ENCODE measurements at places on chromosomes 2 and 18.
A peak's percentile ranks its signal among the peaks of the same experiment; 100 is the strongest.

GRCh38 chr18:32770666-32771168 is 2.1 kb downstream of the KLHL14 start:
- no peak for DNase-seq

DNA sequence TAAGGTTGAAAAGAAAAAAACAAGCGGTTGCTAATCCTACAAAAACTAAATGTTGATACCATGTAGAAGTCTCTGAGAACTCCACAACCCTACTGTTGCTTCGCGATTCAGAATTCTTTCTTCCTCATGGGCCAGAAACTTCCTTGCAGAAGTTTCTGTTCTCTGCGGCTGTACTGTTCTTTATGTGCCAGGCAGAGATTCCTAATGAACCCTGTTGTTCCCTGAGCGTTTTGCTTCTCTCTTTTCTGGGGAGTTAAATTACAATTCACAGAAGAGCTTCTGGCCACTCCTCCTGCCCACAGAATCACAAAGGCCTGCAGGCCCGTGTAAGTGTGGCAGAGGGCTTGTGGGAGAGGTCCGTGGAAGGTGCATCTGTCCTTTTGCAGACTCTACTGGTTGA is 1.8 kb upstream of the THNSL2 start:
- DNase-seq, result no peak

DNA sequence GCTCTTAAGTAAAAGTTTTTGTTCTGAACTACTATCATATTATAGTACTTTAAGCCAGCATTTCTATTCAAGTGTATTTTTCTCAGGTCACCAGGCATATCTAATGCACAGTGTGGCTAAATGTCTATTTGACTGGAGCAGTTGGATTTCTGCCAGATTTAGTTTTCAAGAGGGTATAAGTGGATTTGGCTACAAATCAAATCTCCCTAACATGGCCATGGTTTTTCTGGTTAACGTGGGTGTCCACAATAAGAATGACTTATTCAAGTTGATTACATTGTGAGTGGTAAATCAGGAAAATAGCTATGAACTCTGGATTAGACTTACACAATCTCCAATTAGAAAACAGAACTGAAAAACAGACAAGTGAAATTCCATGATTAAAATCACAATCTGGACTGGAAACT is 5.7 kb upstream of the CHN1 start:
- no peak for DNase-seq

DNA sequence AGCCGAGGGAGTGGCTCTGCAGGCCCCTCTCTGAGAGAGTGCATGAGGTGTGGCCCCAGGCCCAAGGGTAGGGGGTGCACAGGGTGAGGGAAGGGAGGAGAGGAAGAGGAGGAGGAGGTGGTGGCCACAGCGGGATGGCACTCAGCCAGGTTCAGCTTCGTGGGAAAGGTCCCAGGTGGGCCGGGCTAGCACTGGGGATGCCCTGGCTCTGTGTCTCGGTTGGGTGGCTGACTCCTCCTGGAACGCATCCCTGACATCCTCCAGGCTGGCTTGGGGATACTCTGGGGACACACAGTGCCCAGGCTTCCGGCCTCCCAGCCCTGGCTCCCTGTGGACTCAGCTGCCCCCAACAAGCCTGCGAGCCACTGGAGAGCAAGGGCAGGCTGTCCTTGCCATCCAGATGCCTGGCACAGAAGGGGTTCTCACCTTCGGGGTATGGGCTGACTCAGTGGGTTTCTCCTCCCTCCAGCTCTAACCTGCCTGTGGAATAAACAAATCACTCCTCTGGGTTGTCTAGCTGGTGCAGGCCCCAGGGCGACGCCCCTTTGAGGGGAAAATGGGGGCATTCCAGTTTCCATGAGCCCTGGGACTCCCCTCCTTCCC is 582 bp upstream of the ZAP70 start:
- DNase-seq, result no peak

DNA sequence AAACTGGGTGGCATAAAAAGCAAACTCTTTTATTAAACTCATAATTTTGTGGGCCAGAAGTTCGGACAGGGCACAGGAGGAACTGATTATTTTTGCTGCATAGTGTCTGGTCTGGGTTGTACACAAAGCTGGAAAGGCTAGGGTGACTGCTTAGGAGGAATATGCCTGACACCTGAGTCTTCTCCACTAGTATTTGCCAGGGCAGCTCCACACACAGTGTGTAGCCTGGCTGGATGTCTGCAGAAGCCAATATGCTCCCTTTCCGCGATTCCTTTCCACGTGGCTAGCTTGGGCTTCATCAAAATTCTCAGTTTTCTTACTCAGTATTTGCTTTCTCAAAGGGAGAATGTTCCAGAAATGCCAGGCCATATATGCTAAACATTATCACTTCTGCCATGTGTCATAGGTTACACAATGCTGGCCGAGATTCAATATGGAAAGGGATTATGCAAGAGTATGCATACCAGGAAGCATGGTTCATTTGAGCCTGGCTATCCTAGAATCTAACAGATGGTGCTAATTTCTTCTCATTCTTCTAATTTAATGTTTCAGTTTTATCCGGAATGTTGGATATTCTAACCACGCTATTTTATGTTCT is 142.7 kb upstream of the DOK6 start:
- no peak for DNase-seq

DNA sequence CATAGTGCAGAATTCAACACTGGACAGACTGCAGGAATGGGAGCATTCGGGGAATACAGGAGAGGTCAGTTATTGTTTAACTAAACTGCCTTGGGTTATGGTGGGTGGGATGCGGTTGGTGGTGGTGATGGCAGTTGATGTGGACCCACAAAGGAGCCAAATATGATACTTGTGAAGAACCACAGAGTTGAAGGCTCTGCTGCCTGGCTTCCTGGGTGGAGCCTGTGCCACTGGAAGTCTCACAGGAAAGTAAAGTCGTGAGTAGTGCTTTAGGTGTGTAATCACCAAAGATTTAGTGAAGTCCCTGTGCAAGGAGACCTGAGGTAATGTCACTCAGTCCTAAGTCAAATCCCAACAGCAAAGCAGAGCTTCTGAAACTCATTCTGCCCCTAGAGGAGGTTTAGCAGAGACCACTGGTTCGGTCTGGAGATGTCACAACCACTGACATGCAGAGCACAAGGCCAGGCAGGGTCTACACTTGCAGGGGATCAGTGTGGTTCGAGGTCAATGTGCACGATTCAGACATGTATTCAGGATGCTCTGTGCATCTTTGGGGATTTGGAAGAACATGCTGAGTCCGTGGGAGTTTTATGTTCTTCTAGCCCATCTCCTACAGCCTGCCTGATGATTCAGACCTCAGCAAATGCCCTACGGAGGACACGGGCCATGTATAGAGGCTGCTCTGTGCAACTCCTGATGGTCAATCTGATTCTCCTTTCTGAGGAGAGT is 1150.9 kb downstream of the RPIA start:
- DNase-seq, result no peak

- no peak for DNase-seq
Observed at GRCh38 chr2:134396493-134396892, 142.6 kb downstream of the MGAT5 start.

- DNase-seq, result no peak
Observed at GRCh38 chr2:207467716-207468347, 61.9 kb upstream of the CREB1 start.

DNA sequence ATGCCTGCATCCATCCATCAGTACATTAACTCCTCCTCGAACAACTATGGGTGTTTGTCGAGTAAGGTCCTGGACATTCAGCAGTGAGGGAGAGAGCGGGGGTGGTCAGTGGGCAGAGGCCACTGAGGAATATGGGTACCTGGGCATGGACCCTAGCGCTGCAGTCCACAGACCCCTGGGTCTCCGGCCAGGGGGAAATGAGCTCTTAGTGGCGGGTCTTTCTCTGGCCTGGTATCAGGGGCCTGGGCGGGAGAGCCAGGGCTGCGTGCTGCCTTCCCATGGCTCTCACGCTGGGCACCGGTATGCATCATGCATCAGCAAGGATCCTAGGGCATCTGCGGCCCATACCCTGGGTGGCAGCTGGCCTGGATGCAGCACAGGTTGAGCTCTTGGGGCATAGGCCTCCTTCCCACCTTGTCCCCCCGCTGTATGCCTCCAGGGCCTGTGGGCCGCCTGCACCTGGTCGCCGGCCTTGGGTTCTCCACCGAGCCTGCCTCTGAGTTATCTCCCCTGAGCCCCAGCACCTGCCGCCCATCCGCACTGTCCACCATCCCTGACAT is 1.3 kb upstream of the MOCOS start:
- no peak for DNase-seq

DNA sequence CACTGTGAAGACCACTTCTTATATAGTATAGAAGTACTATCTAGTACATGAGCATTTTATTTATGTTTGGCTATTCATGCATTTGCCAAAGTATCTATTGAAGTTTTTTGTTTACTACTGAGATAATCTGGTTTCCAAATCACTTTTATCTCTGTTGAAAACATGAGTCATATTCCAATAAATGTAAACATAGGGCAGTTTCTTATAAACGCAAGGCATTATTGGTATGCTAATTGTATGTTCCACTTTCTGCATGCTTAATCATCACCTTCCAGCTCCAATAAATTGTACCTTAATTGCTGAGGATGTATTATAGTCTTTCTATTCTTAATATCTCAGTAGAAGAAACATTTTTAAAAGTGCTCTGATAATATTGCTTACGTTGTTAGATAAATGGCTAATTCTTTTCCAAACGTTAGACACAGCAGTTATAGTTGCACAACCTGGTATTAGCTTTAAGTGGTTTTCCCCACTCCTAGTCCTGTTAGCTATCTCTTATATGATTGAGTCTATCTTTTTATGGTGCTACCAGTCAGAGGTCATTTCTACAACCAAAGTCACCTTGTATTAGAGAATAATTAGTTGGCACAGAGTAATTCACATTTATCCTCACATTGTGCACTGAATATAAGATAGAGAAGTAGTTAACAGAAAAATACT is 17.2 kb downstream of the ITGA4 start:
- DNase-seq, result no peak

GRCh38 chr2:107202962-107203591 is 317.1 kb upstream of the ST6GAL2 start:
- no peak for DNase-seq

GRCh38 chr2:85534099-85534498 is 4.9 kb upstream of the MAT2A start:
- peak; percentile 35 for DNase-seq

DNA sequence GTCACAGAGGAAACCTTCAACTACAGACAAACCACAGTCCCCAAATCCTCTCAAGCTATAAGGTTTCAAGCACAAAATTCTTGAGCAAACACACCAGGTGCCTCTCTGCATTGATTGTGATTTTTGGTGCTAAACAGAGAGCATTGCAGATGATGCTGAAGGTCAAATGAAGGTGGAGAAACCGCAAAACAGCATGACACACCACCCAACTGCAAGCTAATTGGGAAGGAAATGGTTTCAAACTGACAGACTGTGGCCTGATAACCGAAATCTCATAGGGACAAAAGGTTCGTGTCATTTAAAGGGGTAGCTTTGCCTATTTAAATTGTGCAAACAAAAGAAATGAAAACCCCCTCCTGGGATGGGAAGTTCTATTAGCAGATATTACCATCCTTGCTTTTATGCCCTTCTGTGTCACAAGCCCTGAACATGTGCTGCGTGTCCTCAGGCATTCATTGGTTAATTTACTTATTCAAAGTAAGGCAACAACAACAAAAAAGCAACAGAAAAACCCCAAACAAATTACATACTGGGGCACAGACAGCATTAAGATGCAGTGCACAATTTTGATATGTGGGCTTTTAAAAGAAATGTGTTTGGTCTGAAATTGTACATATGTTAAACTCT is 154.9 kb downstream of the AQP4 start:
- DNase-seq, result no peak

DNA sequence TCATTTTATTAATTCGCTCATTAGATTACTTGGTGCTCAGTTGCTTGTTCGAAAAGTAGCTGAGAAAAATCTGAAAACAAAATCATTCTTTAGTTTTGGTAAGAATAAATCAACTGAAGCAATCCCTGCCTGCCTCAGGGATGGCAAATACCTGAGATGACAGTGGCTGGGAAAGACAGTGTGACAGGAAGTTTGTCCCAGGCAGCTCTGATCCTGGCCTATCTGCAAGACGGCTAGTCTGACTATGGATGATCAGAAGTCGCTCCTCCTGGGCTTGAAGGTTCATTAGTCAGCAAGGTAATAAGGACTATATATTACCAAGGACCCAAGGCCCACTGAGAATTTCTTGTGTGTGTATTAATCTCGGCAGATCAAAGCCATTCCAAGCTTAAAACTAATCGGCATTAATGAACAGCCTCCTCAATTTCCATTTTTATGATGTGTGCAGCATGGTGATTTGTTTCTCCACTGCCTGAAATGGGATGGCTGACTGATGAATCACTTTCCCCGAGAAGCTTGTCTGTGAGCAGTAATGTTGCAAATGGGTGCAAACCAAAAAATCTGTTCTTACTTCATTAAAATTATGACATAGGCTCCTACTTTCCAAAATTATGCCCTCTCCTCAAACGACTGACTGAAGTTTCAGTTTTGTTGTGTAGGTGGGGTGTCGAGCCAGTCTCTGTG is 199.9 kb downstream of the ACTR3 start:
- DNase-seq, result no peak

GRCh38 chr18:67654101-67654500 is 137.6 kb upstream of the DSEL start:
- no peak for DNase-seq

- no peak for DNase-seq
Observed at GRCh38 chr2:12701786-12702167, 15.0 kb upstream of the TRIB2 start.

DNA sequence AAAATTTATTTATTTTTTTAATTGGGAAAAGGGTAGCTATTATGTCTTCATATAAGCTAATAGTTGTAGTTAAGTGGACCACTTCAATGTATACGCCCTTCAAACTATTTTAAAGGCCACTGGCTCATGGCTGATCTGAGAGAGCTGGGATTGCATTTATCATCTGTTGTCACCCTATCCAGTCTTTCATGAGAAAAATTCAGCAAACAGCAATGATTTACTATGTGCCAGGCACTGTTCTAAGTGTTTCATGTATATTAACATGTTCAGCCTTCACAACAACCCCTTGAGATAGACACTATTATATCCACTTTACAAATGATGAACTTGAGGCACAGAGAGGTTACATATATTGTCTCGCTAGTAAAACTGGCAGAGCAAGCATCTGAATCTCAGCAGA is 66.1 kb upstream of the ZNF397 start:
- DNase-seq, result no peak

- no peak for DNase-seq
Observed at GRCh38 chr2:149394864-149395263, 64.5 kb downstream of the LYPD6 start.

DNA sequence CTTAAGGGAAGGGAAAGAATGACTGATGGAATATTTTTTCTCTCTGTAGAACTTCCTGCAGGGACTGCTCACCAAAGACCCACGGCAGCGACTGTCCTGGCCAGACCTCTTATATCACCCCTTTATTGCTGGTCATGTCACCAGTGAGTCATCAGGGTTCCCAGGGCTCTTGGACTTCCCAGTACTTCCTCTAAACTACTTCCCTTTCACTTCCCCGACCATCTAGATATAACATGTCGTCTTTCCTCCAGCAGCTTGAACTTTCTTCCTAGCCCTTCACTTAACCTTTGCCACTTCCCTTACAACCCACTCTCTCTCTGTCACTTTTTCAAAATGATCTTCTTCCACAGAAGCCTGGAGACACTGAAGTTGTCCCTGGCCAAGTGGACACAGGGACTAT is 7.2 kb downstream of the STK36 start:
- DNase-seq, result no peak
